ENCODE measurements at places on chromosomes 4 and X.

DNA sequence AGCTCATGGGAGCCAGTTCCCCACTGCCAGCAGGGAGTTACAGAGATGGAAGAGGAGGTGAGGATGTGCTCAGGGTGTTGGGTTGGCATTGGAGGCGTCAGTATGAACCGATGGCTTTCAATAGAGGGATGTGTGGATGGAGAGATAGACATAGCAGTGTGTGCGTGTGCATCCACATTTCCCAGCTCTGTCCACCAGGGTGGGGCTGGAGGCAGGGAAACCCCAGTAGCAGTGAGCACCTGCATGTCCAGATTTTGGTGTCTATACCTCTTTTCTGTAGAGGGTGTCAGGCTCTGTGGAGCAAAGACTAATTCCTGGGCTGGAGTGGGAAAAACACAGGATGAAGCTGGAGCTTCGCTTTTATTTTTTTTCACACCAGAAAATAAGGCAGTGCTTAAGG, 37.2 kb upstream of the HGFAC start:
- no peak for DNase-seq

DNA sequence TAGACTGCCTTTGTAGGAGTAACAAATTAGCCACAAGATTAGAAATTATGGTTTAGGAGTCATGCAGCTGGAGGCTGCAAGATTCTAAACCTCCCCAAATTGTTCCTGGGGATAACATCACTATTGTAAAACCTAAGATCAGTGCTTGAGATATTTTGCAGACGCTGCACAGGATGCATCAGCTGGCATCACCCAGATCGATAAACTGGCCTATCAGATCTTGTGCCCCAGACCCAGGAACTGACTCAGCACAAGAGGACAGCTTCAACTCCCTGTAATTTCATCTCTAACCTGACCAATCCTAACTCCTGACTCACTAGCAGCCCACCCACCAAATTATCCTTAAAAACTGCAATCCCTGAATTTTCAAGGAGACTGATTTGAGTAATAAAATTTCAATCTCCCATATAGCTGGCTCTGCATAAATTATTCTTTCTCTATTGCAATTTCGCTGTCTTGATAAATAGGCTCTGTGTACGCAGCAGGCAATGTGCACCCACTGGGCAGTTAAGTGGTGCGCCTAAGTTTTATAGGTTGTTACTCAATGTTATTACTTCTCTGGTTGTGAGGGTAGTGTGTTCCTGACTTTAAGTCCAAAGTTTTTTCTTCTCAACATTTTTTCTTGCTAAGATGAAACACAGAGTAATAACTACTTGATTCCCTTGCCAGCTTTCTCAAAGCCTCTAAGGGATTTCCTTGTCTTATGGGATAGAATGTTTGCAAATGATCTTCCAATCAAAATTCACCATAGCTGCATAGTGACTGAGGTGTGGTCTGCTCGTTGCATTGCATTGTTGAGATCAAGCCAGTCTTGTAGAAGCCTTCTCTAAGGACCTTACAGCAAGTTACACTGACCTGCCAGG, 312.3 kb upstream of the DKK2 start:
- DNase-seq: no peak

- peak; percentile 36 for DNase-seq
Measured at GRCh38 chr4:8478801-8479744, 38.5 kb downstream of the TRMT44 start.

- DNase-seq: no peak
Measured at GRCh38 chrX:55159551-55159950, 60.6 kb upstream of the PAGE5 start.

DNA sequence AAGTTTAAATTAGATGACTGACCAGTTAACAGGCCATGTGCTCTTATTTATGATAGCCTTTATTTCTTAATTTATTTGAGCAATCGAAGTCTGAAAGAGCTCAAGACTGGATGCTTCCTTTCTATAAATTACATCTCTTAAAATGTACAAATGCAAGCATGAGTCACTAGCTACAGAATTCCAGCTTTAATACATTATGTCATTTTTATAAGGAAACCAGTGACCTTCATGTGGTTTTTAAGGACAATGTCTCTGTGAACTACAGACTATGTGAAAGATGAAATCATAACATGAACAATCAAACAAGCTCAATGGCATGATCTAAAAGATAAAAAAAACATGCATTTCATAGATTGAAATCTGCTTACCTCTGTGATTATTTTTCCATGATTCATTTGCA, 15.4 kb downstream of the HTR2C start:
- peak; percentile 6 for DNase-seq

GRCh38 chr4:103450693-103451092, 252.6 kb upstream of the CENPE start:
- no peak for DNase-seq

- DNase-seq: peak; percentile 62
Measured at GRCh38 chr4:38034986-38035882, 75.0 kb downstream of the PTTG2 start.

DNA sequence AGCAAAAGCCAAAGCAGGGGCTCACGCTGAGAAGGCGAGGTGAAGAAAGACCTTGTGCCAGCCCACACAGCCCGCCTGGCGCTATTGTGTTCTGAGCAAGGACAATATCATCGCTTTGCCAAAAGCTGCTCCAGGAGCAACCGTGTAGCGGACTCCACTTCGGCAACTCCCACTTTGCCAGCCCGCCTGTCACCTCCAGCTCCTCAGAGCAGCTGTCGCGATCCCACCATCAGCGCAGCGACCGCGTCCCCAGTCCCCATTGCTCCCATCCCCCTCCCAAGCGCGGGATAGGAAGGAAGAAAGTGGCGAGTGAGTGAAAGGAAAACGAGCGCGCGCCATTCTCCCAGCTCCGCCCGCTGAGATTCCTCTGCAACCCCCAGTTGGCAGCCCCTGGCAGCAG, 759 bp downstream of the ZC4H2 start:
- peak; percentile 9 for DNase-seq

- DNase-seq: no peak
Measured at GRCh38 chrX:72094894-72095293, 36.8 kb downstream of the RTL5 start.

DNA sequence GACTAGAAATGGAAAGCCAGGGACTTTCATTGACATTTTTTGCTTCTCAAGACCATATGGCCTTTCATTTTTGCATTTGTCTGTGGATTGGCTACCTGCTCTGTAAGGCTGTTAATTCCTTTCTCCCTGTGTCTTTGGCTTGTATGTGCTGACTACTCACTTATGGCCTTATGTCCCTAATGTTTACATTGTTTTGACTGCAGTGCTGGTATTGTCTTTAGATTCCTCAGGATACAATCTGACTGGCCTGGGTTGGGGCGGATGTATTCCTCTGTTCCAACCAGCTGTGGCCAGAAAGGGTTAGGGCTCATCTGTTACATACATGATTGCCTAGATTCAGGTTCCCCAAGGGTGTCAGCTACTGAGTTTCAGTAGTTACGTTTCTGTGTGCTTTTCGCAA, 108.1 kb downstream of the RAPGEF2 start:
- DNase-seq: no peak

- DNase-seq: no peak
Measured at GRCh38 chr4:77715414-77716290, 103.5 kb downstream of the CNOT6L start.

- DNase-seq: no peak
Measured at GRCh38 chr4:52661966-52662690, 3.0 kb upstream of the USP46 start.

GRCh38 chrX:31265383-31265782, 193.5 kb upstream of the FTHL17 start:
- DNase-seq: no peak

GRCh38 chr4:39166177-39166576, 16.2 kb upstream of the WDR19 start:
- no peak for DNase-seq

DNA sequence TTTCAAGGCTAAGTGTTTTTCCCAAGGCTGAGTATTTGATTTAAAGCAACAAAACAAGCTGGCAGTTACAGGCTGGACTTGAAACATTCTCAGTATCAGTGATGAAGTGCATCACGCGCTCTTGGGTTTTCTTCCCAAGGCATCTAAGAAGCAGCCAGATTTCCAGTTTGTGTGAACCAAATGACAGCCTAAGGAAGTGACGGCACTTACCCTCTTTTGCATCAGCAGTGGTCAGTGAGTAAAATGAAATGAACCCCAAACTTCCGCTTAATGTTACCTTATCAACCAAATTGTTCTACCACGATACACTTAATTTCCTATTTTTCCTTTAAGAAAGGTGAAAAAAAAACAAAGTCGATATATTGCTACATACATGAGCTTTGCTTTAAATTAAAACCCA, 15.8 kb upstream of the GYPE start:
- DNase-seq: no peak

- no peak for DNase-seq
Measured at GRCh38 chrX:21749924-21750323, 8.0 kb downstream of the SMPX start.

- DNase-seq: peak; percentile 82
Measured at GRCh38 chrX:10884246-10884645, 226.9 kb upstream of the HCCS start.

GRCh38 chrX:112631892-112632291, 47.8 kb downstream of the LHFPL1 start:
- DNase-seq: no peak

DNA sequence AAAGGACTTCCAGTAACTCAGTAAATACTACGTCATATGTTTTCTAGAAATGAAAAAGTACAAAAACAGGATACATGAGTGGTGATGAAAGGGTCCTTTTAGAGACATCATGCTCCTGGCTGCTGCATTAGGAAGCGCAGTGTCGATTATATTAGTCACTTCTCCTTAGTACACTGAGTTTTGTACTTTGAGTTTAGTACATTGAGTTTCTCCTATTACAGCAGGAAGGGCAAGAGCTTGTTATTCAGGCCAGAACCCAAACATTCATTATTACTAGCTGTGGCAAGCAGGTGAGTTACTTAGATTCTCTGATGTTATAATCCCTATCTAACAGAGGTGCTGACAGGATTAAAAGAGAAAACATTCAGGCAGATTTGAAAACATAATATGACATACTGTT, 21.3 kb downstream of the RPGR start:
- no peak for DNase-seq

GRCh38 chr4:15847746-15848145, 69.6 kb downstream of the CD38 start:
- no peak for DNase-seq

- no peak for DNase-seq
Measured at GRCh38 chr4:163382178-163382869, 38.6 kb downstream of the NPY5R start.

- DNase-seq: peak; percentile 98
Measured at GRCh38 chr4:15451866-15452765, 17.6 kb upstream of the CC2D2A start.

- no peak for DNase-seq
Measured at GRCh38 chr4:4267981-4268380, 20.0 kb upstream of the TMEM128 start.

- DNase-seq: peak; percentile 93
Measured at GRCh38 chrX:134599184-134599914, 58.9 kb downstream of the PLAC1 start.

- DNase-seq: no peak
Measured at GRCh38 chr4:123953566-123953965, 557.0 kb downstream of the SPRY1 start.

DNA sequence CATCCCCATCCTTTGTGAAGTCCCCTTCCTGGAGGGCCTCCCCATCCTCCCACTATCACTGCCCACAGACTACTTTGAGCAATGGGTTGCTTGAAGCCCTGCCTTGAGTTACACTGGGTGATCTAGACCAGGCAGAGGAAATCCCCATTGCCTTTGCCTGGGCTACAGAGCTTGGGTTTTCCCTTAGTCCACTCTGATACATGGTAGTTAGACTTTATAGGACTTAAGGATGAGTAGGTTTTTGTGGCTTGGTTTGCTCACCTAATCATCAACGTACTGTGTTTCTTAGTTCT, 56.6 kb downstream of the TMEM131L start:
- DNase-seq: no peak

- no peak for DNase-seq
Measured at GRCh38 chrX:132393085-132393484, 95.8 kb downstream of the MBNL3 start.

- no peak for DNase-seq
Measured at GRCh38 chr4:117491516-117491915, 406.1 kb upstream of the TRAM1L1 start.

- DNase-seq: peak; percentile 26
Measured at GRCh38 chrX:10507876-10508275, 112.5 kb downstream of the MID1 start.

DNA sequence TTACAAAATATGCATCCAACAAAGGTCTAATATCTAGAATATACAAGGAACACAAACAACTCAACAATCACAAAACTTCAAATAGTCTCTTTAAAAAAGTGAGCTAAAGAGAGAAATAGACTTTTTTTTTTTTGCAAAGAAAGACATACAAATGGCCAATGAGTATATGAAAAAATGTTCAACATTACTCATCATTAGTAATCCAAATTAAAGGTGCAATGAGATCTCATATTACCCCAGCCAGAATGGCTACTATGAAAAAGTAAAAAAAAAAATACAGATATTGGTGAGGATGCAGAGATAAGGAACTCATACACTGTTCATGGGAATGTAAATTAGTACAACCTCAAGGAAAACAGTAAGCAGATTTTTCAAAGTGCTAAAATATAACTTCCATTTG, 24.1 kb downstream of the AGTR2 start:
- no peak for DNase-seq

DNA sequence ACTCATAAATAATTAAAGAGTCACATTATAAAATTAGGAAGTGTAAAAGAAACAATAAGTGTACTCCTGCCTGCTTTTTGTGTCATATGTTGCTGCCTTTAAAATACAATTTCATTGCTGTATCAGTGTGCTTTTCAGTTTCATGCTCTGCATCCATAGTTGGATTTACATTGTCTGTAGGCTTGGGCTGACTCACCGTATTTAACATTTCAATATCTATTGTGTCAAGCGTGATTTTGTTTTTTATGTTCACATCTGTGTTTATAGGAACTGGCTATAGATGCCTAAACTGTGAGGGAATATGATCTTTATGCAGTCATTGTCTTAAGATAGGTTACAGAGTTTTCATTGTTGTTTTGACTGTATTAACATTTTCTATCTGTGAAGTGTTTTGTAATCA, 18.1 kb downstream of the CCSER1 start:
- no peak for DNase-seq

GRCh38 chr4:10046471-10046870, 25.2 kb upstream of the SLC2A9 start:
- DNase-seq: no peak

GRCh38 chrX:37912304-37912703, 64.9 kb upstream of the DYNLT3 start:
- DNase-seq: peak; percentile 76

DNA sequence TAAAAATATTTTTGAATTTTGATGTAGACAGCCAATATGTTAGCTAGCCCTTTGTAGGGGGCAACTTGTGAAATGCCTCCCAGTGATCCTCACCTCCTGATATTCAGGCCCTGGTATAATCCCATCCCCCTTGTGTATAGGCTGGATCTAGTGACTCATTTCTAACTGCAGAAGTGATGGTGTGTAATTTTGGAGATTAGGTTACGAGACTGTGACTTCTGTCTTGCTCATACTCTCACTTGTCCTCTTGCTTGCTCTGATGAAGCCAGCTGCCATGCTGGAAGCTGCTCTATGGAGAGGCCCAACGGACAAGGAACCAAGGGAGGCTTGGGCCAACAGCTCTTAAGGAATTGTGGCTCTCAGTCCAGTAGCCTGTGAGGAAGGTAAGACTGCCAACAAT, 61.7 kb downstream of the GPR82 start:
- peak; percentile 44 for DNase-seq

Data from fibroblast of skin of right biceps (primary cell).